ENCODE measurements at places on chromosomes 2 and 18.

- no peak for DNase-seq
Observed at GRCh38 chr2:233486778-233487552, 79.6 kb downstream of the USP40 start.

DNA sequence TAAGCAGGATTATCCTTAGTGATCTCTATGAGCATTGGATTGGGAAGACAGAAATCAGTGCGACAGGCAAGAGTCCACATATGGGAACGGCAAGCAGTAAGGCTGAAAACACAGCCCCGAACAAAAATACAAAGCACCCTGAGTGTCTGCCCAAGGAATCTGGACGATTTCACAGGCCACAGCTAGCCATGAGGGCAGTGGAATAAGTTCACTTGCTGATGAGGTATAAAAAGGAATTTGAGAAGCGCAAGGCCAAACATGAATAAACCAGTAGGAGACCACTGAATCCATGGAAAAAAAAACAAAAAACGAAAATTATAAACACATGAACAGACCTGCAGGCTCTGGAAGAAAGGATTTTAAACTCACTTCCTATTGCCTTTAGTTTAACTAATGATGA, 24.3 kb downstream of the WDSUB1 start:
- DNase-seq = no peak

GRCh38 chr18:22267697-22268096, 98.3 kb downstream of the GATA6 start:
- DNase-seq = no peak

DNA sequence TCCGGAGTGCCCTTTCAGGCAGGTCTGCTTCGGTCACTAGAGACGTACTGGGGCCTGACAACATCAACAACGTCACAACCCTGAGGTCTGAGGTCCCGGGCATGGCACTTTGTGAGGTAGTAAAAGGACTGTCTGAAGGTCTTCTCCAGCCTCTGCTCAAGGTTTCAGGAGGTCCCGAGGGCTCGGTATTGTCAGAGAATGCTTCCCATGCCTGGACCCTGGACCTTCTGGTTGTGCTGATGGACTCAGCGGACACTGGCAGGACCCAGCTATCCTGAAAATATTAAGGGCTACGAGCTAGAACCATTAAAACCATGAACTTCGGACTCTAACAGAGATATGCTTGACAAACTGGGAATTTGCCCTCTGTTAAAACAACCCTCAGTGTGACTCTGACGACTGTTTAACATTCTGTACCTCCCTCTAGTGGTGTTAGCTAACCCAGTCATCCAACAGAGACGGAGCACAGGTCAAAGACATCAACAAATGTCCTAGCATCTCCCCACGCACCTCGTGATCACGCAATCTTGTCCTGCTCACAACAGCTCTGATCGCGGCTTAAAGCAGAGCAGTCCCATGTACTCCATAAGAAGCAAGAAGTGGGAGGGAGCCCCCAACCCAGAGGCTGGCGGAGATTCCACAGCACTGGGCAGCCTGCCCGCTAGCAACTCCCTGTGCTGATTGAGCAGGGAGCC, 96.5 kb downstream of the CCDC93 start:
- no peak for DNase-seq

GRCh38 chr2:239143858-239144712, 256.7 kb downstream of the HDAC4 start:
- no peak for DNase-seq

DNA sequence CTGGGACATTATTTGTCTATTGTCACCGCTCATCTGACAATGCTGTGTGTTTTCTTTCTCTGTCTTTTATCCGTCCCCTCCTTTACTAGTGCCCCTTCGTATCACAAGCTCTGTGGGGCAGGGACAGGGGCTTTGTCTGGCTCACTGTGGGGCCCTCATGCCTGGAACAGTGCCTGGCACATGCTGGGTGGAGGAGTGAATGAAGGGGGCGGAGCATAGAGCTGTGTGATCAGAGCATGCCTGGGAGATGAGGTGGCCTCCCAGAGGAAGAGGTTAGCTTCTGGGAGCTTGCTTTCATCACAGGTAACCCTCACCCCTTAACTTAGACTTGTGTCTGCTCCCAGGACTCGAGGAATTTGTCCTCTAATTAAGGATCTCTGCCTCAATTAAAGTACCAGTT, 16.4 kb downstream of the MTCL1 start:
- no peak for DNase-seq

- DNase-seq = no peak
Observed at GRCh38 chr2:191318037-191318728, 73.0 kb downstream of the MYO1B start.

Measured in right kidney (tissue), 9 donors.